ENCODE measurements at places on chromosomes 7 and 10.

DNA sequence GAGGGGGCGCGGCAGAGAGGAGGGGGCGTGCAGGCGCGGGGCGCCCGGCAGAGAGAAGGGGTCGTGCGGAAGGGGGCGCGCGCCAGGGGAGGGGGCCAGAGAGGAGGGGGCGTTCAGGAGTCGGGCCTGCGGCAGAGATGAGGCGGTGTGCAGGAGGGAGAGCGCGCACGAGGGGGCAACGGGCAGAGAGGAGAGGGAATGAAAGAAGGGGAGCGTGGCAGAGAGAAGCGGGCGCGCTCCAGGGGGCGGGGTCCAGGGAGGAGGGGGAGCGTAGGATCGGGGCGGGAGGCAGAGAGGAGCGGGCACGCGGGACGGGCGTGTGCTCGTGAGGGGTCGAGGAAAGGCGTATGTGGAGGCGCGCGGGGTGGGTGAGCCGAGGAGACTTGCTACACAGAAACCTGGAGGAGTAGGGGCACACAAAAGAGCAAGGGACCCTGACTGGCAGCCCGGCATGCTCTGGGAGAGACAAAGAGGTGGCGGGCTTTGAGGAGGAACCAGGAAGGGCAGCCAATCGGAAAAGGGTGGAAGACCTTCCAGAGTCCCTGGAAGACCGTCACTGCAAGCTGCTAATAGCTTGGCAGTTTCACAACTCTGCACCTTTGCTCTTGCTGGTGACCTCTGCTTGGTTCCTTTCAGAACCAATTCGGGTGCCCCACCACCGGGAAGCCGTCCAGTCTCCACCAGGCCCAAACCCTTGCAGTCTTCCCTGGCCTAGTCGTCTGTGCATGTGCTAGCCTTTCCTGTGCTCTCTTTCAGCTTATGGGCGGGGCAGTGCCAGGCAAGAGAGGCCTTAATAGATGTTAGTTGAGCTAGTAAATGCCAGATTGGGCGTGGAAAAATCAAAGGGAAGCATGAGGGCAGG is 639 bp downstream of the DYDC2 start:
- no peak for DNase-seq

GRCh38 chr7:137689761-137690160 is 157.0 kb downstream of the DGKI start:
- DNase-seq: no peak

GRCh38 chr7:87875151-87876039 is 765 bp downstream of the SLC25A40 start:
- DNase-seq: no peak

GRCh38 chr10:12262278-12262981 is 66.4 kb downstream of the CDC123 start:
- no peak for DNase-seq

GRCh38 chr10:58322072-58322834 is 12.6 kb upstream of the UBE2D1 start:
- no peak for DNase-seq

GRCh38 chr10:122216047-122216446 is 55.0 kb upstream of the BTBD16 start:
- no peak for DNase-seq

GRCh38 chr10:122861711-122862161 is 16.1 kb upstream of the CUZD1 start:
- no peak for DNase-seq

- no peak for DNase-seq
These were observed 1.1 kb downstream of the AUTS2 start for GRCh38 chr7:69599286-69599954.

- DNase-seq: no peak
These were observed 5.8 kb upstream of the PLEKHA1 start for GRCh38 chr10:122368502-122369254.

DNA sequence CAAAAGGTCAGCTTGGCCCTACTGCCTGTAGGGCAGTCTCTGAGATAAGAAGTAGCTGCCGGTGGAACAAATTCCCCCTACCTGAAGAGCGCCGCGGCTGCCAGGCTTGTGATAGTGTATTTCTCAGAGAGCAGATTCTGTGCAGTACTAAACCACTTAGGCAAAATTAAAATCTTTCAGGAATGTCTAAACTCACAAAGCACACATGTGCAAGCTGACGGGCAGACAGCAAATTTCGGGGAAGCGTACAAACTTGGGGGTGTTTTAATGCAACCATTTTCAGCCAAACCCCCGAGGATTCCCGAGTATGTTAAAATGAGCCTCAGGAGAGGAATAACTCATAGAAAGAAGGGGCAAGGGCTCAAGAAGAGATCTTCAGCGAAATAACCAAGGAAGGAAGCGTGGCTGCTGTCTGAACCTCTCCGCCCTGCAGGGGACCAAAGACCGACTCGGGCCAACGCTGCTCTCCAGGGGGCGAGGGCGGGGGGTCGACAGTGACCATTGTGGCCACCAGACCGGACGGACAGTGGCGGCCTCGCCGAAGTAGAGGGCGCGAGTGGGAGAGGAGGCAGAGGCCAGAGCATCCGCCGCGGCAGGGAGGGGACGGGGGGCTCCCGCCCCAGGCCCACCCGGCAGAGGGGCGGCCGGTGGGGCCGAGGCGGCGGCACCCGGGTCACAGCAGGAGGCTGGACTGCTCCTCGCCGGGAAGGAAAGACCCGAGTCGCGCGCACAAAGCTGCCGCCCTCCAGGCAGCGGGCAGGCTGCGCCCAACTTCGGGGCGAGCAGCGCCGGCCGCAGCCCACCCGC is 819 bp downstream of the HYCC1 start:
- DNase-seq: no peak

DNA sequence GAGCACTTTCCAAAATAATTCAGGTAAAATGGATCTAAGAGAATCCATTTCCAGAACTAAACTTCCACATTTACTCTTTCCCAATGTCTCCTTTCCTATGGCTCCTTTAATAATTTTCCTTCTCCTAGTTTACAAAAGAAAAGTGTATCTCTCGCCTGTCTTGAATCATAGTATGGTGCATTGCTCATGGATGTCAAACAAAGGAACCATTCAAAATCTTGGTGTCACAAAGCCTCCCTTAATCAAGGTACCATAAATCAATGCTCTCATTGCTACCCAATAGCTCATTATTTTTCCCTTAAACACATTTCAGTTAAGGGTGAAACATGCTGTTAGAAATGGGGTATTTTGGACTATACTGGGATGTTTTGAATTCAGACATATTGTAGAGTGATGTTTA is 57.6 kb upstream of the KCNMA1 start:
- no peak for DNase-seq

GRCh38 chr10:77244746-77245145 is 392.9 kb downstream of the KCNMA1 start:
- no peak for DNase-seq

DNA sequence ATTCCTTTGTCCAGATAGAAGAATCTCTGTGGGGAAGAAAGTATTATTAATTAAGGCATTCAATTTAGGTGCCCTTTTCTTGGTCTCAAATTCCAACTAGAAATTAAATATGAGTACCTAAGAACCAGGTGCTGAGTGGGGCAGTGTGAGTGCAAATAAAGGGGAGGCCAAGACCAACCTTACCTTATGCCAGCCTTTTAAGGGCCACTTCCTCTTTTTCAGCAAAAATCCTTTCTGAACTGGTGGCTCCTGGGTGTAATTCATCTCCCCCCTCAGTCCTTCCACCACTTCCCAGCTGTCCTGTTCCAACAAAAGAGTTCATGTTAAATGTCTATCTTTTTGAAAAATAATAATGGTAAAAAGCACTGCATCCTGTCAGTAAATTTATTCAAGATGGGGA is 108.2 kb downstream of the OSBPL3 start:
- no peak for DNase-seq

DNA sequence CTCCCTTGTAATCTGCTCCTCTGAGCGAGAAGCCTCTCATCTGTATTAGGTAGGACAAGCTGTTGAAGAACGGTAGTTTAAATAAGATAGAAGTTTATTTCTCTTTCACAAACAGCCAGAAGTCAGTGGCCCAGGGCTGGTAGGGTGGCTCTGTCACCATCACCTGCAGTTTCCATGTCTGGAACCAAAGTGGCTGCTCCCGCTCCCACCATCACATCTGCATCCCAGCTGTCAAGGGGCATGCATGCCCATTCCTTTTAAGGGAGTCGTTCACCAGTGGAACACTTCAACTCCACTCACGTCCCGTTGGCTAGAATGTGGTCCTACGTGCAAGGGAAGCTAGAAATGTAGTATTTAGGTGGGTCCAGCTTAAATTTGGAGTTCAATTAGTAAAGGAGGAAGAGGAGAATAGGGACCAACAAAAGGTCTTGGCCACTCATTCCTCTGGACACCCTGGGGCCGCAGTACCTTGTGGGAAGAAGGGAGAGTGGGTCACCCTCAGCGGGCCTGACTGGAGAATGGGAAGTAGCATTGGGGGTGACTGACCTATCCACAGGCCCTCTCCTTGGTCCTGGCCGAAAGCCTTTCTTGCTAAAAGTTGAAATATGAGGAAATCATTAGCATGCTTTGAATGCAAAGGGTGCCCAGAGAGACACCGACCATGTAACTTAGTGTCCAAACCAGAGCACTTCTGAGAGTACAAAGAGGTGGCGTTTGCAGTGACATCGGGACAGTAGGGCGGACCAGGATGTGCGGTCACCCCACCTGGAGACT is 48.0 kb downstream of the ELFN1 start:
- no peak for DNase-seq

DNA sequence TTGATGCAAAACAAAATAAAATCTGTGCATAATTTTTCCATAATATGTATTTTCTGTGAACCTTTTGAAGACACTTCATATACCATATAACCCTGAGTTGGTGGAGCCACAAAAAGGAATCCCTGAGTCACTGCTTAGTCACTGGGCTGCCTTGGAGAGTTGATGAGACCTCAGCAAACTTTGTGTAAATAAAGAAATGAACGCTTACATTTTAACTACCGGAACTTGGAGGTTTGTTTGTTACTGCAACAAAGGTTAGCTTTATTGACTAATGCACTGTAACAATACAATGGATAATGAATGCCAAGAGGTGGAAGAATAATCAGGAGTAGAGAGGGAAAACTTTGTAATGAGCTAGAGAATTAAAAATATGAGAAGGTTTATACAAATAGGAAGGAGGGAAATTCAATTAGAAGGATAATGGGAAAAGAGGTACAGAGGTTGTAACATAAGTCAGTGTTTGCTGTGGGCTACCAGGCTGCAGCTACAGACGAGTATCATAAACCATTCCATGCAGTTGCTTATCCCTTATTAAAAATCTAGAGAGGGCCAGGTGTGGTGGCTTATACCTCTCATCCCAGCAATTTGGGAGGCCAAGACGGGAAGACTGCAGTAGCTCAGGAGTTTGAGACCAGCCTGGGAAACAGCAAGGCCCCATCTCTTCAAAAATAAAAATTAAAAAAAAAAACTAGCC is 1042.1 kb downstream of the TYW1 start:
- no peak for DNase-seq

GRCh38 chr7:120332433-120332832 is 59.5 kb downstream of the KCND2 start:
- DNase-seq: no peak

DNA sequence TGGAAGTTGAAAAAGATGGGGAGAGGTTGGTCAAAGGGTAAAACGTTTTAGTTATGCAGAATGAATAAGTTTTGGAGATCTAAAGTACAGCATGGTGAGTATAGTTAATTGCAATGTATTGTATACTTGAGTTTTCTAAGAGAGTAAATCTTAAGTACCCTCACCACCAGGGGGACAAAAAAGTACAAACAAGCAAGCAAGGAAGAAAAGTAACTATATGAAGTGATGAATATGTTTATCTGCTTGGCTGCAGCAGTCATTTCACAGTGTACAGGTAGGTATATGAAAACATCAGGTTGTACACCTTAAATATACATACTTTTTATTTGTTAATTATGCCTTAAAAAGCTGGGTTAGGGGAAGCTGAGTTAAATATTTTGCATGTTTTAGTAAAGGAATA is 157.3 kb downstream of the PCLO start:
- no peak for DNase-seq

DNA sequence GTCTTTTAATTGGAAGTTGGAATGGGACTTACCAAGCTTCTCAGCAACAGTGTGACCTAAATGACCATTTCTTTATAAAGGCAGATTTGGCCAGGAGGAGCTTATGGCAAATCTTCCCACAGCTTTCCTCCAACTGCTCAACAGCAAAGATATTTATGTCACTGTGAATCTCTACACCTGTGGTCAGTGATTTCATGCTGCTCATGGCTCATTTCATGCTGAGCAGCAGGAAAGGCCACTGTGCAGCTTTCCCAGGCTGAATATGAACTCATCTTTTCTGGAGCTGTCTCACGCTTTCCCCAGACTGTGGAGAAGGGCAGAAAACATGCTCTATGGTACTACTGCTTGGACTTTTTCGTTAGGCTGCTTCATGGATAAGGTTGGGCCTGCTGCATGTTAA is 29.8 kb downstream of the CALCR start:
- DNase-seq: no peak

DNA sequence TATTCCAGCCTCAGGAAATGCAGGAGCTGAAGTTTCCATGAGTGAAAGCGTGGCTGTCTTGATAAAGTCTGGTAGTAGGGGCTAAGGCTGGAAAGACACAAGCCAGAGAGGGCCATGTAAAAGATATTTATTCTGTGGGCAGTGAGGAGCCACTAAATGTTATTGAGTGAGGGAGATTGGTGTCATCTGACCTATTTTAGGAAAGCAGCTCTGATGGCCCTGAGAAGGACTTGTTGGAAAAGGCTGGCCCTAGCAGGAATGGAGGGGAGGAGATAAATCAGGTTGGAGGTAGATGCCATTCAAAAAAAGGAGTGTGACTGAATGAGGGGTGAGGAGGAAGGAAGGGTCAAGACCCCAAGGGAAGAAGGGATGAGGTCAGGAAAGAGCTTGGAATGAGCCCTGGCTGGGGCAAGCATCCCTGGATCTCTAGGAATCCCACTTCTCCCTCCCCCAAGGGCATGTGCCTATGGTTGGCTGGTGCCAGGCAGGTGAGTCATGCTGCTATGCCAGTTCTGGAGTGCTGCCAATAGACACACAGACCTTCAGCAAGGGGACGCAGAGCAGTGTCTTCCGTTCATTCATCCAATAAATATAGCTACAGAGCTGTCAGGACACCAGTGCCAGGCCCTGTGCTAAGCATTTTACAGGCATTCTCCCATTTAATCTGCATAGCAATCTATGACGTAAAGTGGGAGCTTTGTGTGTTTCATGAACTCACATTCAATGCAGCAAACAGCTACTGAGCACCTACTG is 2.0 kb downstream of the ANKRD2 start:
- peak; percentile 75 for DNase-seq

DNA sequence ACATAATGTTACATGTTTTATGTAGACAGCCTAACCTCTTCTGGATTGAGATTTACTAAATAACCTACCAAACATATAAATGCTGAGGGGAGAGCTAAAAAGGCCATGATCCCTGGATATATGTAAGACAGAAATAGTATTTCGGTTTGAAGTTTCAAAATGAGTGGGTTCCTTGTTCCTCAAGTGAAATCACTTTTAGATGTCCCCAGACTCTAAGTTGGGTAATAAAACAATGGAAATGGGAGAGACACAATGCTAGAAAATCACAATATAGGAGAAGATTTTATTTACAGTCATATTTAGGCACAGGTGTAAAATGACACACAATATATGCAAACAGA is 56.5 kb downstream of the SHTN1 start:
- DNase-seq: no peak

Measured in HS-5 (cell line).